ENCODE measurements at places on chromosomes 11 and 22. TPM values are rescaled to one million over a fixed set of nuclear protein-coding genes. Genes with fewer than 3 reads are reported as not detected.

The TBX10 gene
- not detected for total RNA-seq

The FHIP1B gene
- 34.7 TPM for total RNA-seq

The INSC gene
- total RNA-seq = 0.33 TPM

The PANX3 gene
- not detected for total RNA-seq

Measured in breast epithelium (tissue), 4 donors.